Right ventricle myocardium superior (tissue), 1 donor: ENCODE measurements at places on chromosomes 1 and 21. TPM values are rescaled to one million over a fixed set of nuclear protein-coding genes. Genes with fewer than 3 reads are reported as not detected.

DNASE2B gene
- not detected for total RNA-seq

RRAGC gene
- 22.0 TPM for total RNA-seq

PGLYRP4 gene
- total RNA-seq, result not detected

NTNG1 gene
- 0.46 TPM for total RNA-seq

ELK4 gene
- total RNA-seq, result 31.1 TPM

DNA sequence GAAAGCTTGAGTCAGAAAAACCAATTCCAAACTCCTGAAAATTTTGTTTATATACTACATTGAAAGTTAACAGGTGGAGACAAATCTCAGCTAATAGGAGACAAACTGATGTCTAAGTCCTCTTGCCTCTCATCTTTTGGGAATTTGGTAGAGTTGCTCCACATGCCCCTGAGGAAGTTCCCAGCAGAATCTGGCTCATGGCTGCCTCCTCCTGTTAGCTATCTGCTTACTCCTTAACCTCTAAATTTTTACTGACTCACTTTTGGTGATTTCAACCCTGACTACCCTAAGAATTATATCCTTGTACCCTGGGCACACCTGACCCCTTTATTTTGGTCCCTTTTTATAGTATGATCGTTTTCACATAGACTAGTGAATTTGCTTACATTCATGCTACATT is 633.7 kb upstream of the USP24 start:
- DNase-seq, result no peak

DNA sequence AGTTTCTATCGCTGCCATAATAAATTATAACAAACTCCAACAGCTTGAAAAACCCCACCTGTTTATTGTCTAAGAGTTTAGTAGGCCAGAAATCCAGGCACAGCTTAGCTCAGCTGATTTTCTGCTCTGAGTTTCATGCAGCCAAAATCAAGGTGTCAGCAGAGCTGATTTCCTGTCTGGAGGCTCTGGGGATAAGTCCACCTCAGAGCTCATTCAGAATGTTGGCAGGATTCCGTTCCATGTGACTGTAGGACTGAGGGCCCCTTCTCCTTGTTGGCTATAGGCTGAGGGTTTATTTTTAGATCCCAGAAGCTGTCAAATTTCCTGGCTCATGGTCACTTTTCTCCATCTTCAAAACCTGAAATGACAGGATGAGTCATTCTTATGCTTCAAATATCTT is 91.6 kb upstream of the CHODL start:
- no peak for DNase-seq

GRCh38 chr1:180195401-180195800 is 34.7 kb upstream of the LHX4 start:
- DNase-seq, result peak; percentile 24

DNA sequence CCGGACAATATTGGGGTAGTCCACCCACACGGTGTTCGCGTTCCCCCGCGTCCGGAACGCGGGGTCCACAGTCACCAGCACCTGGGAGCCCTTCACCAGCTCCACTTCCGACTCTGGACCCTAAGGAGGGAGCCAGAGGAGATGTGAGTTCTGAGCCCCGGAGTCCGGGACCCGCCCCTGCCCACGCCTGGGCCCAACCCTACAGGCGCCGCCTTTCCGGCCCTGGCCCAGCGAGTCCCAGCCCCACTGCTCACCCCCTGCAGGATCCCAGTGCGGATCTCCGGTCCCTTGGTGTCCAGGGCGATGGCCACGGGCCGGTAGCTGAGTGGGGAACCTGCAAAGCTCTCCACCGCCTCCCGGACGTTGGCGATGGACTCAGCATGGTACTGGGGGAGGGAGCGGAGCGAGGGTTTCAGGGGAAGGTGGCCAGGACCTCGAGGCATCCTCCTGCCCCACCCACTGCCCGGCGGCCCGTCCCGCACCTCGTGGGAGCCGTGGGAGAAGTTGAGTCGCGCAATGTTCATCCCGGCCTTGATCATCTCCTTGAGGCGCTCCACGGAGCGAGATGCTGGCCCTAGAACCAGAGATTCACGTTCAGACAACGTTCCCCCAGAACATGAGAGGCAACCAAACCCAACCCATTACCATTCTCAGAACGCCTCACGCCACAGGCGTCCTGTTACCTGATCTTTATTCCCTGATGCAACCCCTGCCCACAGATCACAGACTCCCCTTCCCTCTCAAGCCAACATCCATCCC is 5.9 kb downstream of the PKLR start:
- no peak for DNase-seq

- peak; percentile 33 for DNase-seq
Observed at GRCh38 chr1:106290805-106291501, 765.5 kb upstream of the PRMT6 start.

GRCh38 chr1:160538985-160539651 is 16.1 kb upstream of the SLAMF6 start:
- no peak for DNase-seq

GRCh38 chr1:160499631-160500030 is 23.4 kb downstream of the SLAMF6 start:
- no peak for DNase-seq

- DNase-seq, result no peak
Observed at GRCh38 chr1:46725736-46726108, 6.8 kb upstream of the EFCAB14 start.

DNA sequence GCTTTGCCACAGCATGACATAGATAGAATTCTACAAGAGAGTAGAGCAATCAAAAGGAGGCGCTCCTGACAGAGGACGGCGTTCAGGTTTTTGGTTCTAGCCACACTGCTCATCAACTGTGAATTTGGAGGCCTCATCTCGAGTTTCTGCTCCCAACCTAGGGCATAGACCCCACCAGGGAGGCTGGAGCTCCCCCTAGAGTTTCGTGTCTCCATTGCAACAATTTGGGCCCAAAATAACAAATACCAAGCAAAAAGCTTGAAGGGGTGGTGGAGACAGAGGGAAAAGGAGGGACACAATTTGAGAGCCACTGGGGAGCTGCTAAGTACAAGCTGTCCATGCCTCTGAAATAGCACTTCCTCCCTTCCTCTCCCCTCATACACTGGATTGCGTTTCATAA is 297.0 kb downstream of the GPATCH2 start:
- DNase-seq, result no peak

DNA sequence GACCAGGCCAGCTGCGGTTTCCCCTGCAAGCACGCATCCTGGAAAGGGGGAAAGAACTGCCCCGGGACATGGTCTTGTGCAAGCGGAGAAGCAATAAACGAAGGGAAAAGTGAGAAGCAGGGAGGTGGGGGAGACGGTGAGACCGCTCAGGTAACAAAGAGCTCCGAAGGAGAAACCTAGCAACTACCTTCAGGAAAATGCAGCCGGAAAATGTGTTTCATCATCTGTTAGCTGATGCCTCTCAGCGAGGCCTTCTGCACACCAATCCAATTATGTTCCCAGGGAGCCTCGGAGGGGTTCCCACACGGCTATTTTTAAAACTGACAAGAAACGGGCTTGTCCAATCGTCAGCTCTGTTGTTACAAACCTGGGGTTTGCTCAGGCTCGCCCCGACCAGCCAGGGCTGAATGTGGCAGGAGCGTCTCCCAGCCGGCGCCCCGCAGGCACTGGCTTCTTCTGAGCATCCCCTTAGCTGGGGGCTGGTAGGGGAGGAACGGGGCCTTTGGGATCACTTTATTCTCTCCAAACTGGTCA is 3.4 kb downstream of the RIPK4 start:
- no peak for DNase-seq

DNA sequence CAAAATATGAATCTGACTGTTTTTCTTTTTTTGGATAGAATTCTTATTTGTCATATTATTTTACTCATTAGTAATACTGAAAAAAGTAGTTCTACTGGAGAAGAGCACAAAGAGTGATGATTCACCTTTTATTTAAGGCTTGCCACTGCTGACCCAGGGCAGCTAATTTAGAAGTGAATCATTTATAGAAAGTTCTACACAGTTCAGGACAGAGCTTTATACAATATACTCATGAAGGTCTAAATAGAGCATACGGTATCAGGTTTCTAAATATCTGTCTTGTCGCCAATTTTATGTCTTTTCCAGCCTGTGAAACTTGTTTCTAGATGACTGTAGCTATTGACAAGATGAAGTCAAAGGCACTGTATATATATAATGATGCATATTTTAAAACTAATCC is 25.0 kb downstream of the GIPC2 start:
- no peak for DNase-seq

DNA sequence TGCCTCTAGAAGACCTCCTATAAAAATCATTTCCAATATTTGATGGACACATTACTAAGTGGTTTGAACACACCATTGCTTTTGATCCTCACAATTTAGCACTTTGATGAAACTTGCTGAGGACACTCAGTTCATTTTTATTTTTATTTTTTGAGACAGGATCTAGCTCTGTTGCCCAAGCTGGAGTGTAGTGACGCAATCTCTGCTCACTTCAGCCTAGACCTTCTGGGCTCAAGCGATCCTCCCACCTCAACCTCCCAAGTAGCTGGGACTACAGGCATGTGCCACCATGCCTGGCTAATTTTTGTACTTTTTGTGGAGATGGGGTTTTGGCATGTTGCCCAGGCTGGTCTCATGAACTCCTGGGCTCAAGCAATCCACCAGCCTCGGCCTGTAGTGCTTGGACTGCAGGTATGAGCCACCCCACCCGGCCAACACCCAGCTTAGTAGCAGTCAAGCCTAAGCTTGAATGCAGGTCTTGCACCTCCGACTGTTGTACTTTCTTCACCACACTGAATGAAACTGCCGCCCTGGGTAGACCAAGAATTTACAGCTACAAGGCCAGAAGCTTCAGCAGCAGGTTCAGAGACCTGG is 24.8 kb upstream of the ATP2B4 start:
- DNase-seq, result no peak

- no peak for DNase-seq
Observed at GRCh38 chr1:81954534-81955020, 153.8 kb downstream of the ADGRL2 start.

DNA sequence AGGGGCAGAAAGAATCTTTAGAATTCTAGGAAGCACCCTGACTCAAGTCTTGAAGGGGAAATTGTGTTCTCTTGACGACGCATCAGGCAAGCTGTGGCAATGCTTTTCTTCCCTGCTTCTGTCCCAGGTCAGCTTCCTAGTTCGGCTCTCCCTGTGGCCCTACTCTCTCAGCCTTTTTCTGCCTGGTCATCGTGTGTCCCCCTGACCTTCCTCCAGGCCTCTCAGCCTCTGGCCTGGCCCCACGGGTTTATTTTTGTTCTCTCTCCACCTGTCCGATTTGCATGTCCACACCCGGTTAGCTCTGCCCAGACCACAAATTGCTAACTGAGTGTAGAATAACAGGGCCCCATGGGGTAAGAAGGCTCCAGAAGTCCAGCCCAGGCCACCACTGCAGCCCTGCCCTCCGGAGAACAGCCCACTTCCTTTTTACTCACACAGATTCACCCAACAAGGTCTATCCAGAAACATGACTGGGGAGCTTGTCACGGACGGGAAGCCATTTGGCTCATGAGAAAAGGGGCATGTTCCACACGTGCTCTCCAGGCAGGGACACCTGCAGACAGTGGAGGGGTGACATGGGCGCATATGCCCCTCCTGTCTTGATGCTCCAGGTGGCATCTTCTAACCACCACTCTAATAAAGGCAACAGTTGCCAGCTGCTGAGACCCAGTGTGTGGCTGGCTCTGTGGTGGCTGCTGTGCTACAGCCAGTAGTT is 9.8 kb downstream of the KCNN3 start:
- no peak for DNase-seq
